ENCODE measurements at places on chromosomes 5 and 9.
A peak's percentile ranks its signal among the peaks of the same experiment; 100 is the strongest.

GRCh38 chr9:137797206-137798120 lies 80.1 kb upstream of the CACNA1B start:
- no peak for DNase-seq

DNA sequence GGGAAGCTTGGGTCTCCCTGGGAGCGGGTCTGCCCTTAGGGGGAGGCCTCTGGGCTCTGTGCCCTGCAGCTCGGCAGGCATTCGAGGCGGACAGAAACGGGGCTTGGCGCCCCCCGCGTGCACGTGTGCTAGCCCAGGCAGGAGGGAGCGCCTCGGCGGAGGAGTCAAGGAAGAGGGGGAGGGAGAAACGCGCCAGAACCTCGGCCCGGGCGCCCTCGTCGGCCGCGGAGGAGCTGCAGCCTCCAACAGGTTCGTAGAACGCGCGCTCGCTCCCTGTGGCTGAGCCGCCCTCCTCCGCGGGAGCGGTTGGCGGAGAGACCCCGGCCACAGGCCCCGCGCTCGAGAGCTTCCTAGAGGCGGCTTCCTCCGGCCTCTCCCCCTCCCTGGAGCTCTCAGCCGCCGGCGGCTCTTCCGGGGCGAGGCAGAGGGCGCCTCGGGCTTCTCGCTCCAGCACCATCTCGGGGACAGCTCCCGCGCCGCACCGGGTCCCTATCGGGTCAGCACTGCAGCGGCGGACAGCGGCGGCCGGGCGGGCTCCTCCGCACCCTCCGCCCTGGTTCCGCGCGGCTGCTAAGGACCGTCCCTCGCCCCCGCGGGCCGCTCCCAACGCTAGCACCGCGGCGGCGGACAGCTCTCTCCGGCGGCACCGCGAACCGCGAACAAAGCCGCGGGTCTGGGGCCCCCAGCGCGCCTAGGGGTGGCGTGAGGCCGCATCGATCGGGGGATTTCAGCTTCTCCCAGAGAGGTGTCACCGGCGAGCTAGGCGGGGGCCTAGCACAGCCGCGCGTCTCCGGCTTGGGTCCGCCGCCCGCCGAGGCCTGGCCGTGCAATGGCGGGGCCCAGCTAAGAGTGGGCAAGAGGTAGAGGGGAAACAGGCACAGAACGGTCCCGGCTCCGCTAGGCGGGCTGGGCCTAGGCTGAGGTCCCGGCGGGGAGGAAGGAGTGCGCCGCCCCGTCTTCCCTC lies 74.6 kb upstream of the CPLX2 start:
- peak; percentile 12 for DNase-seq

GRCh38 chr5:74673011-74673790 lies 11.8 kb upstream of the HEXB start:
- no peak for DNase-seq

- DNase-seq = no peak
Measured at GRCh38 chr5:56677690-56678305, 137.6 kb upstream of the MAP3K1 start.

- no peak for DNase-seq
Measured at GRCh38 chr5:175124251-175124813, 319.6 kb downstream of the DRD1 start.

DNA sequence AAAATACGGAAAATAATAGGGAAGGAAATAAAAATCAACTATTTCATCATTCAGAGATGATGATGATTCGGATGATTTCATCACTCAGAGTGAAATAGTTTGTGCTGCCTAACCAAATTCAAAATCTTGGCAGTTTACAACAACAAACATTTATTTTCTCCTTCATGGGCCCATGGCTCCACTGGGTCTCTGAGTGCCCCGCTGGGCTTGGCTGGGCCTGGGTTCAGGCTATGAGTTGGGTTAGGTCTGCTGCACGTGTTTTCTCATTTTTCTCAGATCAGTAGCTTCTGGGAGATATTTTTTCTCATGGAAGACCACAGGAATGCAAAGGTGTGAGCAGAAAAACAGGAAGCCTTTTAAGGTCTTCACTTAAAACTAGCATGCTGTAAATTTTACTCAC lies 24.0 kb upstream of the F2RL1 start:
- no peak for DNase-seq

DNA sequence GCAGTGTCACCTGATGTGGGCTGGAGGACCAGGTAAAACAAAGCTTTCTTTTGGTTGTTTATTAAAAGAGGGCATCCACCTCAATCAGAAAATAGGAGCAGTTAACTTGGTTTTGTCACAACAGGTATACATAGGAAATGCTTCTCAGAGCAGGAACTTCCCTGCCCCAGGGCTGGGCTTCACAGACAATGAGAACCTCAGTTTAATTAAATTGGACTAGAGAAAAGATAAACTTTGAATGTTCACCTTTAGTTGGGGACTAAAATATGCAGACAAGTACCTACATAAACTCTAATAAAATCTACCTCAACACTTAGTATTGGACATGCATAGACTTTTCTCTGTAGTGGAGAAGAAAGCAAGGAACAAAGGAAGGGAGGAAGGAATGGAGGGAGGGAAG lies 392.0 kb downstream of the ENC1 start:
- DNase-seq = no peak

GRCh38 chr9:33524306-33524947 lies 376 bp downstream of the ANKRD18B start:
- no peak for DNase-seq

Measured in NCI-H2081 treated with DMSO at 0.1 percent for 48 hours (cell line).